NCI-H748 treated with DMSO at 0.1 percent for 48 hours (cell line): ENCODE measurements at places on chromosomes 4 and X.

DNA sequence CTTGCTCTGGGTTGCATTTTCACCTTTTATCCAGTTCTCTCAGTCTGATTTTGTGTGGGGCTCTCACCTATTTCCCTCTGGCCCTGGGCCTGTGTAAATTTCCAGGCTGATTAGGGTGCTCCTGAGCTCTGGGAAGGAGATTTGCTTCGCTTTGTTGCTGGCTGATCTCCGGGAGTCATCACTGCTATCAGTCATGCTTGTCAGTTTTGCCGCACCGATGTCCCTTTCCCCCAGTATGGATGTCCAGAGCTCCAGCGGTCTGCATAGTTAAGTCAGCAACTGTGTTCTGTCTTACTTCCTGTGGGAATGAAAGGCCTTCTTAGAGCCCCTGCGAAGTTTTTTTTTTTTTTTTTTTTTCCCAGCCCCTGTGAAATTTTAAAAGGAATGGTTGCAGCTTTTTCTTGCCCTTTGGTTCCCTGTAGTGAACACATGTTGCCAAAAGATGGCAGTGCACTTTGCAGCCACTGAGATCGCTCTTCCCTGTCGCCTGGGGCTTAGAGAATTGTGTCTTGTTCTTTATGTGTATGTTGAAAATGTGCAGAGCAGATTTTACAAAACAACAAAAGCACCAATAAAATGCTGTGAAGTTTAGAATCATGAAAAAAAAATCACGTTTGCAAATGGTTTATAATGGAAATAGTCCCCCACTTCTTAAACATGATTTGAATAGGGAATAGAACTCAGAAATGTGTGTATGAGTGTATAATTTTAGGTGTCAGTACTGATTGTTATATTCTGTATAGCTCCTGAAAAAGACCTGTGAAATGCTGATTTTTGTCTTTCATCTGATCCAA lies 109.1 kb upstream of the SLC4A4 start:
- DNase-seq = peak; percentile 1

GRCh38 chr4:94408549-94409374 lies 43.0 kb upstream of the PDLIM5 start:
- DNase-seq = no peak

DNA sequence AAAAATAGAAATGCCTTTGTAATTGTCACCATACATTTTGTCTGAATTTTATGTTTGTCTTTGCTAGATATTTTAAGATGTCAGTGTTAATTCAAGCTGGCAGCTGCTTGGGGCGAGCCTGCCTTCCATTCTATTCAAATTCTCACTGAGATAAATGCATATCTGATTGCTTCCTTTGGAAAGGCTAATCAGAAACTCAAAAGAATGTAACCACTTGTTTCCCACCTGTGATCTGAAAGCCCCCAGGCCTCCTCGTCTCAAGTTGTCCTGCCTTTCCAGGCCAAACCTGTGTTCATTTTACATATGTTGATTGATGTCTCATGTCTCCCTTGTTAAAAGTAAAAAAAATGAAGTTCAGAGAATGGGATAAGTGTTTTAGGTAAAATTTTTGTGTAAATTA lies 318.7 kb upstream of the TECRL start:
- DNase-seq = no peak

GRCh38 chrX:68675571-68675970 lies 28.1 kb downstream of the STARD8 start:
- no peak for DNase-seq

GRCh38 chr4:156968479-156968984 lies 3.1 kb downstream of the PDGFC start:
- peak; percentile 67 for DNase-seq

DNA sequence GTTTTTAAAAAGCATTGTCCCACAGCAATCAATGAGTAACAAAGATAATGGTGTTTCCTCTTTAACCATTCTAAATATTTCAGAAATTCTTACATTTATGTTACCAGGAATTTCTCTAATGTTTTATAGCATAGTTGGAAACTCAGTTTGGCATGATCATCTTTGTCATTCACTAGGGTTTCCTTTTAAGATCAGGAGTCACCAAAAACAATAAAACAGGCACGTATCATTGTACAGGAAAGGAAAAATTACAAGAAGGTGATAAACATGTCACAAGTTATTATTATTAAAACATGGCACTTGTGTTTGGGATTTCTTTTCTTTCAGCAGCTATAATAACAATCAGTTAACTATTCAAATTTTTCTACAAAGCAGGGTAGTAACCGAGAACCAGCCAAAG lies 84.0 kb downstream of the SLC10A7 start:
- no peak for DNase-seq

- DNase-seq = no peak
Measured at GRCh38 chr4:177220376-177220775, 89.3 kb upstream of the NEIL3 start.

- DNase-seq = no peak
Measured at GRCh38 chr4:122053186-122053585, 98.9 kb upstream of the BLTP1 start.

DNA sequence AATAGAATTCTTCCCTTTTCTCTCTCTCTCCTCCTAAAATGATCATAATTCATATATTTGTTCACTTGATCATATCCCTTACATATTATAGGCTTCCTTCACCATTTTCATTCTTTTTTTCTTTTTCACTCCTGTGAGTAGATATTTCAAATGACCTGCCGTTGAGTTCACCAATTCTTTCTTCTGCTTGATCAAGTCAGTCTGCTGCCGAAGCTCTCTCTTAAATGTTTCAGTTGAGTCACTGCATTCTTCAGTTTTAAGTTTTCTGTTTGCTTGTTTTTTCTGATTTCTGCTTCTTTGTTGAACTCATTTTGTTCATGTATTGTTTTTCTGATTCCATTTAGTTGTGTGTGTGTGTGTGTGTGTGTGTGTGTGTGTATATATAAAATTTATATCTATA lies 354.3 kb downstream of the GPAT3 start:
- DNase-seq = no peak

DNA sequence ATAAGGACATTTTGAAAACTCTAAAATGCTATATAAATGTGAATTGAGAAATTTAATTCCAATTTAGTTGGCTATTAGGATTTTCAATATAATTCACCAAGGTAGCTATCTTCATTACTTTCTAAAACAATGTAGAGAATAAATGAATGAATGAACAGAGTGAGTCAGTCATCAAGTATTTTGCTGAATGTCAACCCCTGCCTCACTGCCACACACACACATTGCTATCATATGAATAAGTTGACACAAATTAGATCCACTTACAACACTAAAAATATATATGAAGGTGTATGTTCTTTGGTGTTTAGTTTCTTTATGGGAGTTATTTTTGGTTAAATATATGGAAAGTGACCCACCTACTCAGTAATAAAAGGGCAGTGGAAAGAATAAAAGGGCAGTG lies 141.4 kb upstream of the SMIM10 start:
- no peak for DNase-seq

DNA sequence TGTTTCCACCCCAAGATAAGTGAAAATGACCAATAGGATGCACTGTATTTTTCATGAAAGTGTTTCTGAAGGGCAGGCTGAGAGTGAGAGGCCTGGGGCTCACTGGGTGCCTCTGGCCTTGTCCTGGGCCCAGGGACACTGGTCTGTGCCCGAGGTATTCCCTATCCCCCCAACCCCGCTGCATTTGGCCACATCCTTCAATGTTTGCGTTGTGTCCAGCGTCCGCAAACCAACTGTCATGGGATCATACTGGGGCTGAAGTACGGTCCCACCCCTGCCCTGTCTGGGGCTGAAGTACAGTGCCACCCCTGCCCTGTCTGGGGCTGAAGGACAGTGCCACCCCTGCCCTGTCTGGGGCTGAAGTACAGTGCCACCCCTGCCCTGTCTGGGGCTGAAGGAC lies 22.0 kb upstream of the MSANTD1 start:
- DNase-seq = no peak

- DNase-seq = no peak
Measured at GRCh38 chr4:109406337-109406931, 27.2 kb upstream of the SEC24B start.

DNA sequence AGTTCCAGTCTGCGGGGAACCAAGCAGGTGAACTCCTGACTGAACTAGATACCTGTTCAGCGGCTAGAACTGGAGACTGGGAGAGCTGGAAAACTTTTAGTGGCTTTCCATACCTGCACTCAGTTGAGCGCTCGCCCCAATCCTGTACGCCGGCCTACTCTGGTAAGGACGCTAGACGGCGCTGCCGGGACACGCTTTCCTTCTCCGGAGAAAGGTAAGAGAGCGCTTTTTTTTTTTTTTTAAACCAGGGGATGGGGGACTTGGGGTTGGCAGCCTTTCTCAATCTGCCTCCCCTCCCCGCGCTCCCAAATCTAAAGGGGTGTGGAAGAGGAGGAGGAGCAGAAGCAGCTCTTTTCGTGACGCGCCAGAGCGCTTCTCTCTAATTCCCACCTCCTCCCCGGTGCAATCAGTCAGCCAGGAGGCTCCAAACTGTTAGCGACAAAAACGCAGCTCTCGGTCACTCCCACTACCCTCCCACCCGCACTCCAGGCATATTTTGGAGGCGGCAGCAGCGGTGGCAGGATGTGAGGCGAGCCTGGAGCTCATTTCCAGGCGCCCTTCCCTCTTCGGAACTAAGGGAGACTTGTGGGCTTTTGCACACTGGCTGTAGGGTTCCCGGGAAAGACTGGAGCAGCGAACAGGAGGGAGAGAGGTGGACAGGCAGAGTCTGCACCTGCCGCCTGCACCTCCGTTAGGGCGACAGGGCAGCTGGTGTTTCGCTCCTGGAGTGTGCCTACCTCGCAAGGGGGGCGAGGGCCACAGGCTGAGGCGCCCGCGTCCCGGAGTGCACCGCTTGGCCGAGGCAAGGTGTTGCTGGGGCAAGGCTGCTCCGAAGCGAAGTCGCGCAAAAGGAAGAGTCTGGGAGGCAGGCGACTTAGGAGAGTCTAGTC lies at the start of gene IL1RAPL2:
Gene IL1RAPL2, plus strand, starts transcription at position 409 of the 890 bp plus-strand sequence.
- DNase-seq = no peak

- DNase-seq = peak; percentile 52
Measured at GRCh38 chr4:173167758-173168395, 734 bp upstream of the GALNT7 start.

DNA sequence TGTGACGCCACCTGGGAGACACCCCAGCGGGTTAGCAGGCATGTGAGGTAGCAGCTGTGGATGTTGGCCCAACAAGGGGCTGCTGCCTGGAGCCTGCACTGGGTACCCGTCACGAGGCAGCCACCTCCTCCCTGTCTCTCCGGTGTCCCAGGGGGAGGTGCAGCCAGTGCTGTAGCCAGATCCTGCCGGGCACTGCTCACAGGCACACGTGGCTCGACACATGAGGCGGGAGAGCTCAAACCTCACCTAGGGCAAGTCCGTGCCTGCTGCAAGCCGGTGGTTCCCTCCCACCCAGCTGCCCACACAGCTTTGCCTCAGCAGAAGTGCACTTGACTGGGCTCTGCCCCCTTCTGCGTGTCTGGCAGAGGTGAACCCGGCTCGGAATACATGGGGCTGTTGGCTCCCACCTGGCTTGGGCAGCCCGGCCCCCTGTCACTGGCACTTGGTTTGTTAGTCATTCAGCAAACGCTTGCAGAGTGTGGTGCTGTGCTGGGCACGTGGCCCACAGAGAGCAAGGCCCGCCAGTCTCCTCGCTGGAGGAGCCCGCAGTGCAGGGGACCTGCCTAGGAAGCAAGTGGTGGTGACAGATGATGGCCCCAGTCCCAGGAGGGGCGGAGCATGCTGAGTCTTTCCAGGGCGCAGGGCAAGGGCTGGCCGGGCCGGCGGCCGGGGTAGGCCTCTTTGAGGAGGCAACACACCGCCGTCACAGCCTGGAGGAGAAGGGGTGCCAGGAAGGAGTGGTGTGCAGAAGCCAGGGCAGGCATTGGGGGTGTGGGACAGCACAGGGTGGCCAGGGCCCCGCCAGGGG lies 10.1 kb upstream of the SH3TC1 start:
- no peak for DNase-seq

DNA sequence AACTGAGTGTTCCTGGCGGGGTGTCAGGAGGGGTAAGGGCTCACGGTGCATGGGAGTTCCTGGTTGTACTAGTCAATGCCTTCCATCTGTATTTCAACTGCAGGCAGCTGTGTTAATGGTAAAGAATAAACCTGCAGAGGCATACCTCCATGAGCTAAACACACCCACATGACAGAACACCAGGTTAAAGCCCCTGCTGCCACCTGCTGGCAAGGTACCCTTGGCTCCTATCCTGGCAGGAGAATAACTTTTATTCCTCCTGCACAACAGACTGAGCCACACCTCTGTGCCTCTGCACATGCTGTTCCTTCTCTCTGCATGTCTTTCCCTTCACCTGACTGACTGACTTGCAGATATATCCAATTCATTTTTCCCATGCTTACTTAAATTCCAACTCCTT lies 11.1 kb downstream of the ITIH6 start:
- peak; percentile 15 for DNase-seq

DNA sequence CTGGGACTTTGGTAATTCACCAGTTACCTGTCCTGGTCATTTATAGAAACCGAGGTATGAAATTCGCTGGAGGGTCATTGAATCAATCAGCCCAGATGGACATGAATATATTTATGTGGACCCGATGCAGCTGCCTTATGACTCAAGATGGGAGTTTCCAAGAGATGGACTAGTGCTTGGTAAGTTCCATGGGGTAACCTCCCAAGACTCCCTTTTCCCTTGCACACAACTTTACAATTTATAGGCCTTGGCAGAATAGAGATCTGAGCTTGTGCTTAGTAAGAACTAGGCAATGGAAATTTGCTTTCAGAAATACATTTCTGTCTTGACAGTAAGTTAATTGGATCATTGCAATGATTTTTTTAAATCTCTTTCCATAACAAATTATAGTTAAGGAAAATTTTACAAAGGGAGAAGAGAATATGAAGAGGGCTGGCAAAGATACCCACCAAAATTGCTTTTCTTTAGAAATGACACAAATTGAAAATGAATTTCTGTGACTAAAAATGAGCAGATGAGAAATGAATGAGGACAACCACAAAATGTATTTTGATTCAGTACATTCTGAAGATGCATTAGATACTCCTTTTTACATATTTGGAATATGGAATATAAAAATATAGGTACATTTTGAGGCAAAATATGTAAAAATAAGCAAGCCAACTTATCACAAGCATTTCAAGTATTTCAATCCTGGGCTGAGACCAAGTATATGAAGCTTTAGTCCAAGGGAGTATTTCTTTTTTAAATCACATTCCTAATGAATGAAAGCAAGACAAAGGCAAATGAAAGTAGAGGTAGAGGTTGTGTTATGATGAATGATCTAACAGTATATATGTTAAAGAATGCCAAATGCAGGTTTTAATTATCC lies 45.9 kb downstream of the PDGFRA start:
- DNase-seq = no peak

- no peak for DNase-seq
Measured at GRCh38 chr4:100359441-100359840, 158.4 kb downstream of the EMCN start.

GRCh38 chrX:155745792-155746191 lies 133.0 kb upstream of the TMLHE start:
- peak; percentile 82 for DNase-seq

DNA sequence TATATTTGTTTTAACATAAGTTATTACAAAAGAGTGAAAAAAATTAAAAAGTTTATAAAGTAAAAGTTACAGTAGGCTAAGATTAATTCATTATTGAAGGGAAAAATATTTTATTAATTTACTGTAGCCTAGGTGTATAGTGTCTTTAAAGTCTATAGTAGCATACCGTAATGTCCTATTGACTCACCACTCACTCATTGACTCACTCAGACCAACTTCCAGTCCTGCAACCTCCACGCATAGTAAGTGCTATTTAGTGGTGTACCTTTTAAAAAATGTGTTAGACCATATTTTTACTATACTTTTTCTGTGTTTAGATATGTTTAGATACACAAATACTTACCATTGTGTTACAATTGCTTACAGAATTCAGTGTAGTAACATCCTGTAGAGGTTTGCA lies 841.1 kb downstream of the CENPC start:
- DNase-seq = no peak
